ENCODE measurements at places on chromosomes 2 and 18.

- no peak for DNase-seq
Measured at GRCh38 chr2:20614201-20615067, 36.5 kb downstream of the HS1BP3 start.

DNA sequence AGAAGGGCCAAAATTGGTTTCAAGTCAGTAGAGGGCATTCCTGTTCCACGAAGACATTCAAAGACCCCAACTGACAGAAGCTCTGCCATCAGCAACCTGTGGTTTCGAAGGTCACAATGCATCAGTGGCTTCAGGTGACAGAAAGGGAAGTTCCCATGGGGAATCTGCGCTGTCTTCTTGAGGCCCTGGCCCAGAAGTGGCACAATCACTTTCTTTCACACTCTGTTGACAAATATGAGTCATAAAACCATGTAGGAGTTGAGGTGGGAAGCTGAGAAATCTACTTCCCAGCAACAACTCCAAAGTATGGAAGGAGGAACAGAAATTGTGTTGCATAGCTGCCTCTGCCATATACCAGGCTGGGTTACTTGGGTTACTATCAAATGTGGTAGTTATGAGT, 621.1 kb upstream of the FANCL start:
- no peak for DNase-seq

DNA sequence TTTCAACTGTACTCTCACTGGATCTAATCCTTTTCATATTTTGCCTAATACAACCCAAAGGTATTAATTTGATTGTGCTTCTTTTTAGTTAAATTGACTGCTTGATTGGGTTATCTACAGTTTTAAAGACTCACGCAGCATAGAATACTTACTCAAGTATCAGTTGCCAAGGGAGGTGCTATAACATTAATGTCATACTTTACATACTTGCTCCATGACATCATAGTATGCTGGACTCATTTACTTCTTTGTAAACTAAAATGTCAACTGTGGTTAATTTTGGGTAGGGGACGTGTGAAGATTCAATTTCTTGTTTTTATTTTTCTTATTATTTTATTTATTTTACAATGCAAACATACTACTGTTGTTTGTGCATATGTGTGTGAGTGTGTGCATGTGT, 716.2 kb upstream of the VRK2 start:
- no peak for DNase-seq

DNA sequence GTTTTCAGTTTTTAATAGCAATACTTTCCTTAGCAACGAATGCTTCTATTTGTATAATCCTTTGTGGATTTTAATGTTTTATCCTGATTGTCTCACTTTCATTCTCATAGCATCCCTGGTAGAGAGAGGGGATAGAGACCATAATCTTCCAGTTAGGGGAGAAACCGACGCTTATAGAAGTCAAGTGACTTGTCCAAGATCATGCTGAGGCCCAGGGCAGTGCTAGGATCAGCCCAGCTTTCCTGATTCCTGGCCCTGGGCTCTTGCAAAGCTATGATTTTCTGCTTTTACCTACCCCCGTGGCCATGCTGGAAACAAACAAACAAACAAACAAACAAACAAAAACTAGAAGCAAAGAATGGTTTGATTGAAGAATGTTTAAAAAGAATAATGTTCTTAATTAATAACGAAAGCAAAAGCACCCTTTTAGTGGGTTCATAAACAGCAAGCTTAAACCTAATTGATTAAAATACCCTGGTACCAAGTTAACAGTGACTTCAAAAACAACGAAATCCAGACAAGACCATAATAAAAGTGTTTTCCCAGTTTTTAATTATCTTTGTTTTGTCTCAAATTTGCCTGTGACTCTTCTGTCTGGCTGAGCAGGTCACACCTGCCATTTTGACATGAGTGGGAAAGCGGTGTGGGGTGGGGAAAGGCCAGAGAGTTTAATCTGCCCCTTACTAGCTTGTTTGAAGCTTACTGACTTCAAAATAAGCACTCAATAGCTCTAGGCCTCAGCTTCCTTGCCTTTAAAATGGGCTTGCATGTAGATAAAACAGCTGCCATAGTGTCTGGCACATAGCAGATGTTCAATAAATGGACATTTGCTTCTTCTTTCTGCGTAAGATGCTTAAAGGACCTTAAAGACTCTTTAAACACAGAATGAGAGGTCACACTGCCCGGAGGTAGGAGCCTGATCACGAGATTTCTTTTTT, 116.6 kb upstream of the MYCN start:
- DNase-seq = no peak

DNA sequence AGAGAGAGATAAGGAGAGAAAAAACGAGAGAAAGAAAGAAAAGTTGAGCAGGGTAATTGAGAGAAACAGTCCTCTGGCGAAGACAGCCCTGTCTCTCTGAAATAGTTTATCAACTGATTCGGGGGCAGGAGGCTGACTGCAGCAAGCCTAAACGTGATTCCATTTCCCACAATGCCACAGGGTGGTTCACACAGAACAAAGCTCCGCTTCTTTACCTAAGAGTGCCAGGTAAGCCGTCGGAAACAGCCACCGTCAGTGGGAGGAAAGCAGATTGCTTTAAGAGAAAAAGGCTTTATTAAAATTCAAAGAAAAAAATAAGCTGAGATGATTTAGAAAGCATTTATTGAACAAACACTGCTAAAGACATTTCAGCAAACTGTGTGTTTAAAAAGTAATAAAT, 271.4 kb upstream of the POU3F3 start:
- no peak for DNase-seq

- DNase-seq = no peak
Measured at GRCh38 chr2:10217489-10218435, 84.9 kb upstream of the HPCAL1 start.

GRCh38 chr2:100038011-100038410, 104.4 kb downstream of the AFF3 start:
- DNase-seq = no peak

DNA sequence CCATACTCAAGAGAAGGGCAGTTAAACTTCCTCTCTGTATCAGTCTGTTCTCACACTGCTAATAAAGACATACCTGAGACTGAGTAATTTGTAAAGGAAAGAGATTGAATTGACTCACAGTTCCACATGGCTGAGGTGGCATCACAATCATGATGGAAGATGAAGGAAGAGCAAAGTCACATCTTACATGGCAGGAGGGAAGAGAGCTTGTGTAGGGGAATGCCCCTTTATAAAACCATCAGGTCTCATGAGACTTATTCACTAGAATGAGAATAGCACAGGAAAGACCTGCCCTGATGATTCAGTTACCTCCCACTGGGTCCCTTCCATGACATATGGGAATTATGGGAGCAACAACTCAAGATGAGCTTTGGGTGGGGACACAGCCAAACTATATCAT, 1.4 kb upstream of the IL36B start:
- no peak for DNase-seq

DNA sequence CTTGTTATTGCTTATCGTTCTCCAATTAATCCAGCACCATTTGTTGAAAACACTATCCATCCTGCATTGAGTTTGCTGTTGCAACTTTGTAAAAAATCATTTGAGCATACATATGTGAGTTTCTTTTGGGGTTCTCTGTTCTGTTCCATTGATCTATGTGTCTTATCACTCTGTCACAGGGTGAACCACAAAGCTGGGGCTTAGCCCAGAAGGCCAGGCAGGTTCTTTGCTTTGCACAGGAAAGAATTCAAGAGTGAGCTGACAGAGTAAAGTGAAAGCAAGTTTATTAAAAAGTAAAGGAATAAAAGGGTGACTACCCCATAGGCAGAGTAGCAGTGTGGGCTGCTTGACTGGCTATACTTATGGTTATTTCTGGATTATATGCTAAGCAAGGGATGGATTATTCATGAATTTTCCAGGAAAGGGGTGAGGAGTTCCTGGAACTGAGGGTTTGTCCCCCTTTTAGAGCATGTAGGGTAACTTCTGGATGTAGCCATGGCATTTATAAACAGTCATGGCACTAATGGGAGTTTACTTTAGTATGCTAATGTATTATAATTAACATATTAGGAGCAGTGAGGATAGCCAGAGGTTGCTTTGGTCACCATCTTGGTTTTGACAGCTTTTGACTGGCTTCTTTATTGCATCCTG, 46.8 kb downstream of the RNF138 start:
- no peak for DNase-seq

DNA sequence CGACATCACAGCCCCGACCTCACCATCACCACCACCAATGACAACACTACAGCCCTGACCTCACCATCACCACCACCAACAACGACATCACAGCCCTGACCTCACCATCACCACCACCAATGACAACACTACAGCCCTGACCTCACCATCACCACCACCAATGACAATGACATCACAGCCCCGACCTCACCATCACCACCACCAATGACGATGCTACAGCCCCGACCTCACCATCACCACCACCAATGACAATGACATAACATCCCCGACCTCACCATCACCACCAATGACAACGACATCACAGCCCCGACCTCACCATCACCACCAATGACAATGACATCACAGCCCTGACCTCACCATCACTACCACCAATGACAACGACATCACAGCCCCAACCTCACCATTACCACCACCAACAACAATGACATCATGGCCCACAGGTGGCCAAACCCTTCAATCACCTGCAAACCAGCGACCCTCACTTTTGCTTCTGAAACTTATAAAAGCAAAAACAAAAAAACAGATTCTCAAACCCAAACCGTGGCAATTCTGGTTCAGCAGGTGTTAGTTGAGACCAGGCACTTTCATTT, 70.7 kb upstream of the TMEM18 start:
- no peak for DNase-seq

DNA sequence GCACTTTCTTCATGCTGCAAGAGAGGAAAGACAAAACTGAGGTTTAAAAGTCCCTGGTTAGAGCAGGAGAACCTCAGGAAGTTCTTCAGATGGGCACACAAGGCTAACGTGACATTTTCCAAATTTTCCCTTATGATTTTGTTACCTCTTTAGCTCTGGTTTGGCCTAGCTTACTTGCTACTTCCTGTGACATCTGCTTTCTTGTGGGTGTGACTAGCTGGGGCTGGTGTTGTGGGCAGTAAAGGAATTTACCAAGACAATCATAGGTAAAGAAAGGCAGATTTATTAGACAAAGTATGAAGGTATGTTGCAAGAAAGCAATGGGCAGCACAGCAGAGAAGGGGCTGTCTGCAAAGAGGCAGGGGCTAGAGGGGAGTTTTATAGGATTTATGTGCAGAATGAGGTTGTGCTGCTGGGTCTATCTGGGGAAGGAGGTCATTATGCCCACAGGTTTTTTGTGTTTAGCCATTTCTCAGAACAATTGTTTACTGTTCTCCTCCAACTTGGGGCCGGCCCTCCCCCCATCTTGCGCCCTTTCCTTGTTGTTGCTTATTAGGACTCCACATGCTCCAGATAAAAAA, 6.7 kb upstream of the TNP1 start:
- no peak for DNase-seq

DNA sequence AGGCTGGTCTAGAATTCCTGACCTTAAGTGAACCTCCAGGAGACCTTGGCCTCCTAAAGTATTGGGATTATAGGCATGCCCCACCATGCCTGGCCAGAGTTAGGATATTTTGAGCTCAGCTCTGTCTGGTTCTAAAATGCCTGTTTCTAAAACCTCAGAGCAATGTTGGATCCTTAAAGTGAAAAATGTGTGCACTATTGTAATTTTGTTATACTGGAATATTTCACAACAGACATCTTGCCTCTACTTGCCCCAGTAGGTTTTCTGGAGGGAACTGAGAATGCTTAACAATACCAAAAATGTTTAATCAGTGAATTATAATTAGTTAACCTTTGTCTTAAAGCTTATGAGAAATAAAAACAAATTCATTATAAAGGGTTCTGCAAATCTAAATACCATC, 144.6 kb upstream of the CCDC195 start:
- DNase-seq = no peak

DNA sequence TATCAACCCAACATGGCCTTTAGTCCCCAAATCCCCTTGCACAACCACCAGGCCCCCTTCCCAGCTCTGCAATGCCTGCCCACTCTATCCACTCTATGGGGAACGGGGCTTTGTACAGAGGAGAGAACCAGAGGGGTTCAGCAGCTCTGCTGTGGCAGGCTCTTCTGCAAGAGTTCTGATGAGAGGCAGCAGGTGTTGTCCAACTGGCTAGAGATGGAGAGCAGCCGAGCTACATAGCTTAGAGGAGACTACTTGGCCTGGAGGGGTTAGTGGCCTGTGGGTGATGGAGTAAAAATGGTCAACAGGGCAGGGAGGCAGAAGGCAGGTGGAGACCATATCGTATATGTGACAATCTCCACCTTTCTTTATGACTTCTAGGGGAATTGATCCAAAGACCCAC, 103.0 kb downstream of the QPCT start:
- no peak for DNase-seq

DNA sequence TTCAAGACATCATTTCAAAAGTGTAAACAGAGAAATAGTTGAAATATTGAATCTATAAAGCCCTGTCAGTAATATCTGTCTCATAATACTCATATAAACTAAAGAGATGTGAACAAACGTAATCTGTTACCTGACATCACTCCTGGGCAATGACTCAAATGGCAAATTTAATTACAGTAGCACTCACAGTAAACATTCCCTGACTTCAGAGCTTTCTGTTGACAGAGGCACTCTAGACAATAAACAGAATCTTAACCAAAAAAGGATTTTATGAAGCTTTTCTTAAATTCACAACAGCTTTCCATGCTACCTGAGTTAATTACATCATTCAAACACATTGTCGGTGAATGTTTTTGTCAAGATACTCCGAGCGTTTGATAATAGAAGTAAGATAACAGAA, 128.1 kb upstream of the PDE1A start:
- no peak for DNase-seq

DNA sequence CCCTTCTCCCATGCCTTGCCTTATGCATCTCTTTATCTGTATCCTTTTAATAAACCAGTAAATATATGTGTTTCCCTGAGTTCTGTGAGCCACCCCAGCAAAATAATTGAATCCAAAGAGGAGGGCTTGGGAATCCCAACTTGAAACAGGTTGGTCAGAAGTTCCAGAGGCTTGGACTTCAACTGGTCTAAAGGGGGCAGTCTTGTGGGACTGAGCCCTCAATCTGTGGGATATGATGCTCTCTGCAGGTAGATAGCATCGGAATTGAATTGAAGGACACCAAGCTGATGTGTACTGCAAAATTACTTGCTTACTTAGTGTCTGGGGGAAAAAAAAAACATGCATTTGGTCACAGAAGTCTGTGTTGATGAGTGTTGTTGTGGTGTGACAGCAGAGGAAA, 1033.5 kb upstream of the TMEFF2 start:
- no peak for DNase-seq

DNA sequence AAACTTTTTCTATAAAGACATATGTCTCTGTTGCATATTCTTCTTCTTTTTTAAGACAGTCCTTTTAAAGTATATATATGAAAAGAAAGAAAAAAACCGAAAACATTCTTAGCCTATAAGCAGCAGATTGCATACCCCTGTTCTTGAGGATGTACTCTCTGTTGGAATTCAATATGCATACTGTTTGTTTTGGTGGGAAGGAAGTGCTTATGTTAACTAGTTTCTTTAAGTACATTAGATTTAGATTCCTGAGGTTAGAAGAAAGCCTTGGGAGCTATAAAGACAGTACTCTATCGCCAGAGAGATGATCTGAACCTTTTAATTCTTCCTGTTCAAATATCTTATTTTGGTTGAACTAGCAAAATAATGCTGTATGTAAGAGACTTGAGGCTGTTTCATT, 46.8 kb upstream of the TBR1 start:
- DNase-seq = no peak

All from HCT116 (cell line).